ENCODE measurements at places on chromosomes 1 and 21.

- DNase-seq: peak; percentile 79
Measured at GRCh38 chr21:14382835-14383595, at the start of gene HSPA13. TSS of gene HSPA13 (minus strand) at chr21:14383146. CDS start at chr21:14383119, 27 bp downstream.

GRCh38 chr1:206739411-206740076 is 31.0 kb upstream of the IL19 start:
- no peak for DNase-seq

- no peak for DNase-seq
Measured at GRCh38 chr1:109497449-109498160, 3.7 kb downstream of the CYB561D1 start.

GRCh38 chr1:9767964-9768668 is 55.6 kb downstream of the CLSTN1 start:
- no peak for DNase-seq

- DNase-seq: no peak
Measured at GRCh38 chr1:245168906-245169305, 14.1 kb downstream of the KIF26B start.

- DNase-seq: no peak
Measured at GRCh38 chr1:216894494-216894893, 171.3 kb upstream of the ESRRG start.

DNA sequence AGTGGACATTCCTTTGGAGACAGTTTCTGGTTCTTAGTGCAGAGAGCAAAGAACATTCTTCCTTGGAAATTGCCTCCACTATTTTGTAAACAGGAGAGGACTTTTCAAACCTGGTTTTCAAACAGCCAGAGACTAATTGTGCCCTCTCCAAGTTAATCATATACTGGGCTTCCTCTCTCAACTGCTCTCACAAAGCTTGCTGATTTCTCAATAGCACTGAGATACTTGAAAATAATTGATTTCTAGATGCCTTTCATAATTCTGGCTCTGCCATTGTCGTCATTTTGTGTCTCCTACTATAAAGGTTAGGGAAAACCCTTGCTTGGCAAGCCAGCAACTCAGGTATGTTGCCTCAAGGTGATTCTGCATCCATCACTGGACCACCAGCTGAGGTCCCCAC is 56.0 kb downstream of the KCNJ15 start:
- no peak for DNase-seq

- DNase-seq: no peak
Measured at GRCh38 chr1:100580446-100580845, 42.5 kb downstream of the GPR88 start.

GRCh38 chr1:20385630-20386029 is 95.0 kb downstream of the VWA5B1 start:
- no peak for DNase-seq

DNA sequence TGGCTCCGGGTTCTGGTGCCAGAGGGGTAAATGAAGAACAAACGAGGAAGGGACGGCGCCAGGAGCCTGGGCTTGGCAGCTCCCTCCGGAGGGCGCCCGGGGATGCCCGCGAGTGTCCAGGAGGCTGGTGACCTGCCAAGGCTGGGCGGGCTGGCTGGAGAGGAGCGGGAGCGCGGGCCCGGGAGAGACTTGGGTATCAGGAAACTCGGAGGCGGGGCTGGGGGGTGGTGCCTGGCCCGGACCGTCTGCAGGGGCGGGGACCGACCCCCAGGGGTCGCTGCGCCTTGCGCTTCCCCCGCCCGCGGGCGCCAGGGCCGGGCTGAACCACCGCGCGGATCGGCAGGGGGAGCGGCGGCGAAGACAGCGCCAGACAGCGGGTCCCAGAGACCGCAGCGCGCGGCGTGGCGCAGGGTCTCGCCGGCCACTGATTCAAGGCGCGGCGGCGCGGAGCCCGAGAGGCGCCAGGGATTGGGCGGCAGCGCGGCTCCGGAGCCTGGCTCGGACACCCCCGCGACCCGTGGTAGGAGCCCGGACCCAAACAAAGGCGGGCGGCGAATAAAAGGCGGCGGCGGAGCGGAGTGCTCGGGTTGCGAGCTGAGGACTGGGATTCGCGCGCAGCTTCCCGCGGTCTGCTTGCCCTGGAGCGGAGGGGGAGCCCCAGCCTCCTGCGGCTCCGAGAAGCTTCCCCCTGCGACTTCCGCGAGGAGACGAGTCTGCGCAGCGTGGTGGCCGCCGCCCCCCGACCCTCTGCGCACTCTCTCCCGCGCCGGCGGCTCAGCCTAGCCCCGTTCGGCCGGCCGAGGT is at the start of gene DISP3:
Gene DISP3, plus strand, starts transcription at position 585 of the 804 bp plus-strand sequence. CDS start 21,838 bp downstream, outside the sequence.
- DNase-seq: peak; percentile 41

All from activated gamma-delta T cell (primary cell).